Epithelial cell of esophagus (primary cell): ENCODE measurements at places on chromosomes 3 and 15.

- DNase-seq, result no peak
Measured at GRCh38 chr3:17518189-17519059, 224.0 kb downstream of the TBC1D5 start.

GRCh38 chr3:150106740-150107428 lies 136.2 kb upstream of the PFN2 start:
- peak; percentile 49 for DNase-seq

DNA sequence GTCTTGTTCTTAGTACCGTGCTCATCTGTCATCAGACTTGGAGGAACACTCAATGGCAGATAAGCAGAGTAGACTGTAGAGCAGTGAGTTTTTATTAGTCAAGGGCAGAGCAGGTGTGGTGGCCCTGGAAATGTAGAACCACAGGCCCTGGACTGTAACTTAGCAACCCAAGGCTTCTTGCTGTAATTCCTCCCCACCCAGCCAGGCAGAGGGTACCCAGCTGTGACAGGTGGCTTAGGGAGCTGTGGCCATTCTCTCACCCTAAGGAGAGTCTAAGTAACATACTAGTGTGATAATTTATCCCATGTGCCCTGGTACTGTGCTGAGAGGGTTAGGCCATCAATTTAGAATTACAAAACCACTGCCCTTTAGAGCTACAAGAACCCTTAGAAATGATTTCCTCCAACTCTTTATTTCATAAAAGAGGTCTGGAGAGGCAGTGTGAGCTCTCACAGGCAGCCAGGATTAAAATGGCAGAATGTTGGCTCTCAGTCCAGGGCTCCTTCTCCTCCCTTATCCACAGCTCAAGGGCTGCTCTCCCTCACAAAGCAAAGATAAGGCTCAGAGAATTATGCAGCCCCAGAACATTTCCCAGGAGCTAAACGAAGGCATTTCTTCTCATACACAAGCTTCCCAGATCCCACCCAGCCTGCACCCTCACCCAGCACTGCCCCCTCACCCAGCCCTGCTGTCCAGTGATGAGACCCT lies 3.0 kb downstream of the POMGNT2 start:
- DNase-seq, result no peak

DNA sequence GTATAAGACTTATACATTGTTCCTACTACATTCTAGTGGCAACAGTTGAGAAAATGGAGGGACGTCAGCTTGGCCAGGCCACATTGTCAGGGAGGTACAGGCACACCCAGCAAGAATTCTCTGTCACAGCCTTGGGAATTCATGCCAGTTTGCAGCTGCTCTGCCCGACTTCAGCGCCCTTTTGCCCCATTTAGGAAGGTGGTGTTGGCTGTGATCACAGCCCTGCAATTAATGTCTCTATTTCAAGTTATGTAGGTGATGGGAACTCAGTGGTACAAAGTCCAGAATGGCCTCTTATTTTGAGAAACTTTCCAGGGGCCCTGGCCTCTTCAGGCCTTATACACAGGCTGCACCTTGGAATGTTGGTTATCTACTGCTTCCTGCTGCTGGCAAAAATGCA lies 26.7 kb downstream of the AMOTL2 start:
- DNase-seq, result no peak

GRCh38 chr15:42077689-42078088 lies 16.7 kb downstream of the PLA2G4D start:
- DNase-seq, result no peak

GRCh38 chr15:91412138-91412928 lies 312.3 kb downstream of the SV2B start:
- DNase-seq, result peak; percentile 45
